ENCODE measurements at places on chromosomes 12 and 14. TPM values are rescaled to one million over a fixed set of nuclear protein-coding genes. Genes with fewer than 3 reads are reported as not detected.

LGR5 gene
- not detected for total RNA-seq

PPHLN1 gene
- 57.7 TPM for total RNA-seq

CD163 gene
- total RNA-seq, result not detected

B3GNT4 gene
- total RNA-seq, result 0.99 TPM

ZNF891 gene
- total RNA-seq, result 0.55 TPM

PPM1A gene
- total RNA-seq, result 45.2 TPM

Measured in A549 treated with DMSO at 1 μM for 4 hours (cell line).